CD4-positive, alpha-beta T cell treated with Interleukin-6 at 100 ng/mL for 8 hours (primary cell): ENCODE measurements at places on chromosomes 7 and 10.

GRCh38 chr7:78171398-78171797 lies 372.8 kb downstream of the PHTF2 start:
- DNase-seq, result no peak

GRCh38 chr10:42962110-42962901 lies 114.6 kb upstream of the RET start:
- no peak for DNase-seq

- no peak for DNase-seq
Measured at GRCh38 chr10:84539216-84539615, 210.8 kb downstream of the CCSER2 start.

DNA sequence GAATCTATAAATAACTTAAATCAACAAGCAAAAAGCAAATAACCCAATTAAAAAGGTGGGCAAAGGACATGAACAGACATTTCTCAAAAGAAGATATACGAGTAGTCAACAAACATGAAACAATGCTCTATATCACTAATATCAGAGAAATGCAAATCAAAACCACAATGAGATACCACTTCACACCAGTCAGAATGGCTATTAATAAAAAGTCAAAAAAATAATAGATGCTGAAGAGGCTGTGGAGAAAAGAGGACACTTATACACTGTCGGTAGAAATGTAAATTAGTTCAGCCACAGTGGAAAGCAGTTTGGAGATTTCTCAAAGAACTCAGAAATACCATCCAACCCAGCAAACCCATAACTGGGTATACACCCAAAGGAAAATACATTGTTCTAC lies 70.6 kb downstream of the CTTNBP2 start:
- no peak for DNase-seq

- no peak for DNase-seq
Measured at GRCh38 chr10:125521721-125522680, 161.0 kb downstream of the TEX36 start.

- no peak for DNase-seq
Measured at GRCh38 chr7:89687211-89687610, 467.1 kb upstream of the STEAP1 start.

- no peak for DNase-seq
Measured at GRCh38 chr7:72260406-72260805, 151.7 kb downstream of the CALN1 start.
